ENCODE measurements at places on chromosomes 2 and 18.

DNA sequence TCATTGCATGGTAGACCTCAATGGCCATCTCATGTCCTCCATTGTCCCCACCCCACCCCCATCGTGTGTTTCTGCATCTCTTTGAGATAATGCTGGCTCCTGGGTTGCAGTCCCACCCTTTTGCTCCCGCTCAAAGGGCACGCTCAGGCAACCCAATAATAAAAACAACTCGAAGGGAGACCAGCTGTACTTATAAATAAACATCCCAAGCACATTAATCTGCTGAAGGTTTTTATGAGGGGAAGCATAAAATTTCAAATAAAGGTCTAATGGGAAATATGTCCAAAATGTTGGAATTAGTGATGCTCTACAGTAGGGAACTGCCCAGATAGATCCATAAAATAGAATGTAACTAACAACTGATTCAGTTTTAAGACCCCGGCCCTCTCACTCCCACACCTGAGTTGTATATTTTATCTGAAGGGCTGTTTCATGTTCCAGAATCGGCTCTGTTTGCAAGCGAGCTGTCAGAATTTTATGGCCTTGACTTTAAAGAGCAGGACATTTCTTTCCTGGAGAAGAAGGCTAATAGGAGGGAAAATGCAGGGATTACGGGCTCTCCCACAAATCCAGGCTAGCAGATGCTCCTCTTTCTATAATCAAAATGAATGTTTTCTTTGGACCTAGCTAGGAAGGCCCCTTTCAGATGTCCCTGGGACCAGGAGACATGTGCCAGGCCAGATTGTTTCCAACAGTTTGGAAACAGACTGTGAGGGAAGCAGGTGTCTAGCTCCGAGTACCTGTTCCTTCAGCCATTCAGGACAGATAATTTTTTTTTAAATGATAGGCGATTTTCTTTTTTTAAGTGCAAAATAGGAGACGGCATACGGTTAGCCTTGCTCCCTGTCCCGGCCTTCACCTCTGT, 103.7 kb downstream of the APOB start:
- no peak for DNase-seq

- DNase-seq = no peak
Observed at GRCh38 chr2:118922254-118922653, 19.7 kb upstream of the MARCO start.

DNA sequence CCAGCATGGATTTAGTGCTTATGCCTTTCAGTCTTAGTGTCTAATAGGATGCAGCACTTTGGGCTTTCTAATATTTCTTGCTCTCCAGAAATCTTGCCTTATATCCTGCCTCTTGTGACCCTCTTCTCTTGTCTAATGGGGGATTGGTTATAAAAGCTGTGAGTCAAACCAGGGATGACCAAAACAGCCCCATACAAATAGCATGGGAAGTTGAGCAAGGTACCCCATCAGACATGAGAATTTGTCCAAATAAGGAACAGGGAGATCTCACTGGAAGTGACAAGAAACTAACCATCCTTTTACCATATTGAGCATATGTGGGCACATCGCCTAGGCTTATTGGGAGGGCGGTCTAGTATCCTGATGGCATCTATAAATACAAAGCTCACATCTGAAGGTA, 78.8 kb upstream of the BZW1 start:
- no peak for DNase-seq

DNA sequence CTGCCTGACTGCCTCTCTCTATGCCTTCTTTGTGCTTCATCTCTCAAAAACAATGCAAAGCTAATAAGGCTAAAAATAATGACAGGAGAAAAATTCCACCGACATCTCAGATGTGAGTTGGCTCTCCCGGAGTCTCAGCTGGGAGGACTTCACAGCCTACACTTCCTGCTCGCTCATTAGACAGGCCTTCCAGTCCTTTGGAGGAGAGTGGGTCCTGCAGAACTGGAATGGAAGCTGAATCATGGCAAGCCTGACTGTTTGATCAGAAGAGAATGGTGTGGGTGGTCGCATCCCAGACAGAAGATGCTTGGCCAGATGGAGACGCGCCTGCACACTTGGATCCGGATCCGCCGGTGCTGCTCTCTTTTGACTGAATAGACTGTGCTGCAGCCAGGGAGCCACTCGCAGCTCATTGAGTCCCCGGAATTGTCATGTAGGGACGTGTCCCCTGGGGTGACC, 49.7 kb downstream of the TRIB2 start:
- DNase-seq = no peak

DNA sequence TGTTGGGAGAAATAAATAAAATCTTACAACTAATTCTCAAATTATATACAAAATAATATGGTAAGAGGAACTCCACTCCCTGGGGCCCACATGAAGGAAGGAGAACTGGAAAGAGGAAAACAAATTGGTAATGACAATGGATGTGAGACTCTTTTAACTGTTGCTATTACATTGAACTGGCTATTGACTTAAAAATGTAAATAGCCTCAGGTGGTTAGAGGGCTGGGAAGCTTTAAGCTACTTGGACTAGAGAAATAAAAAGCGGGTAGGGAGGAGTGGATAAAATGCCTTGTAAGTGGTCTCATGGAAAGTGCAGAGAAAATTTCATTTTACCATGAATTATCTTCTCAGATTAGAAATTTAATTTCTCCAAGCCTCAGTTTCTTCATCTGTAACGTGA, 64.1 kb downstream of the KCNJ3 start:
- no peak for DNase-seq

GRCh38 chr2:236321415-236321814, 57.2 kb upstream of the ASB18 start:
- no peak for DNase-seq

DNA sequence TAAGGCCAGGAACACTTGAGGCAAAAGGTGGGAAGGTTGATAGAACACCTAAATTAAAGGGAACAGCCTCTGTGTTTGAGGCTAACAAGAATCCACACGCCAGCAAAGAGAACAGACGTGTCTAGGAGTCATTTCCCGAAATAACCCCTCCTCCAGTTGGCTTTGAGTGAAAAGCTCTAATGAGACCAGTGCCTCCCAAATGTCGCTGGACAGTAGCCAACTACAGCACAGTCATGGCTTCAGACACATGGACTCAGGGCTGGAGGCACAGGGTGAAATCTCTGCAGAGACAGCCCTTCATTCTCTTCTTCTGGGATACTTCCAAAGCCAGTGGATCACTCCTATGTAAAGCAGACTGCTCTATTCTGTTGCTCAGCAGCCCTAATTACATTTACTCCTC, 49.6 kb downstream of the SOWAHC start:
- peak; percentile 11 for DNase-seq

- no peak for DNase-seq
Observed at GRCh38 chr2:12031866-12032265, 285.4 kb downstream of the LPIN1 start.

DNA sequence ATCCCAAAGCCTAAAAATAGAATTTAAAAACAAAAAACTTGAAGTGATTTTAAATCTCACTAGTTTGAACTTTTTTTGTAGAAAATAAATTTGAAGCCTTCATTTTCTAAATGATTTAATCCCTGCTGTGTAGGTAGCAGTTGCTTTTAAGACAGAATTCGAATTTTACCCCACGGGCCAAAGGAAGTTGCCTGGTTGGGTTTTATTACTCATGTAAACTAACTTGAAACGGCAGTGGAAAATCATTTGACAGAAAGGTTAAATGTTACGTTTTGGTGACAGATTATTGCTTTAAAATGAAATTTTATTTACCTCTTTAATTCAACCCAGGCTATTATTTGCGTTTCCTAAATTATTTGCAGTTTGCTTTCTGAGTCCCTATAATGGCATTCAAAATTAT, 2.0 kb downstream of the MAPRE2 start:
- no peak for DNase-seq

- no peak for DNase-seq
Observed at GRCh38 chr18:77119101-77119850, 13.3 kb downstream of the MBP start.

DNA sequence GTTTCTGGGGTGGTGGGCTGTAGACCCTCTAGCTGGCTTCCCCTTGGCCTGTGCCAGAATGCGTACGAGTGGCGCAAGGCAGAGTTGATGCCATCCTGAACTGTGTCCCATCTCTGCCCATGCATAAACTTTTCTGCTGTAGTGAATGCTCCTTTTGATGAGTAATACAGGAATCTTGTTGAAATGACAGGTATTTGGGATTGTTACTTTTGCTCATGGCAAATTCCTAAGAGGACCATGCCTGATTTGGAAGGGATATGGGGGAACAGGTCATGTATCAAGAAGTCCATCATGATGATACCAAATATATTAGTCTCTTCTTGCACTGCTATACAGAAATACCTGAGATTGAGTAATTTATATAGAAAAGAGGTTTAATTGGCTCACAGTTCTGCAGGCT, 648.0 kb downstream of the SLC4A3 start:
- no peak for DNase-seq

DNA sequence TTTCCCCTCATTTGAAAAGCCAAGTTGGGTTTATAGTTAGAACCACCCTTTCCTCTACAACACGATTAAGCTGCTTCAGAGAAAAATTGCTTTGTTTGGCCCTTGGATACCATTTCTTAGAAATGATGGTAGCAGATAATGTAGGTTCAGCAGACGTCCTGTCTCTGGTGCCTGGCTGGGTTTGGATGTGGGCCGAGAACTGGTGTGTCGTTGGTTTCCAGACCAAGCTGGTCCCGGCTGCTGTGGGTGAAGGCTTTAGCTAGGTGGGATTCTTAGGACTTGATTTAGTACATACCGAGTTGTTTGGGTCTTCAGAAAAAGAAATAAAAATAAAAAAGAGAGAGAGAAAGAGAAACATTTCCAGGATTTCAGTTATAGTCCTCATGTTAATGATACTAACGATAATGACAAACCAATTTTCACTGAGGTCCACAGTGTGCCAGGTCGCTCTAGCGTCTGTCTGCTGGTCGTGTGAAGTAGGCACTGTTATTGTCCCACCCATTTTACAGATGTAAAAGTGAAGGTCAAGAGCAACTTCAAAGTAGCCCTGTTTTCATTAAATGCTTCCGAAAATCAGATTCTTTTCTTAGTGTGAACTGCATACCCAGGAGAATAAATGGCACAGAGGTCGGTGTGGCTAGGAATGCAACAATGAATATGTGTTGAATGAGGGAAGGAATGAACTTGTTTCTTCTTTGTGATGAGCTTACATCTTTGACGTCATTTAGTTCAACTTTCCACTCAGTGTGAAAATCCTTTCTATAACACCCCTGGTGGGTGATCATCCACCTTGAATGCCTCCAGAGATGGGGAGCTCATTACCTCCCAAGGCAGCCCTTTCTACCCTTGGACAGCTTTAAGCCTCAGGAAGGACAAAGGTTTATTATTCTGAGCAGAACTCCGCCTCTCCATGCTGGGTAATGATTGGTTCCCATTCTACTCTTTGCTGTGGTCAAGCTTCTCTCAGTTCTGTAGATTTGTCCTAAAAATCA, 115.9 kb downstream of the INHBB start:
- DNase-seq = no peak

DNA sequence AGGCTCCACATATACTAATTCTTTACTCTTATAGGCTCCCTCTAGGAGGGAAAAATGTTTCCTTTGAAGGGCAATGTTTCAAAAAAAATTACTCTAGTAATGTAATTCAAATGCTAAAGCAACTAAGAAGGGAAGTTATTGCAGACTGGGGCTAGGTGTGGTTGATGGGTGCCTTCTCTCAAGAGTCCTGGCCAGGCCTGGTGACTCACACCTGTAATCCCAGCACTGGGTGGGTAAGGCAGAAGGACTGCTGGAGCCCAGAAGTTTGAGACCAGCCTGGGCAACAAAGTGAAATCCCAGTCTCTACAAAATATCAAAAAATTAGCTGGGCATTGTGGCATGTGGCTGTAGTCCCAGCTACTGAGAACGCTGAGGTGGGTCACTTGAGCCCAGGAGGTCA, 31.2 kb upstream of the CDKL4 start:
- DNase-seq = no peak

- no peak for DNase-seq
Observed at GRCh38 chr2:152813351-152813750, 94.9 kb downstream of the ARL6IP6 start.

- DNase-seq = no peak
Observed at GRCh38 chr2:232260075-232260474, 118.5 kb upstream of the ALPP start.

DNA sequence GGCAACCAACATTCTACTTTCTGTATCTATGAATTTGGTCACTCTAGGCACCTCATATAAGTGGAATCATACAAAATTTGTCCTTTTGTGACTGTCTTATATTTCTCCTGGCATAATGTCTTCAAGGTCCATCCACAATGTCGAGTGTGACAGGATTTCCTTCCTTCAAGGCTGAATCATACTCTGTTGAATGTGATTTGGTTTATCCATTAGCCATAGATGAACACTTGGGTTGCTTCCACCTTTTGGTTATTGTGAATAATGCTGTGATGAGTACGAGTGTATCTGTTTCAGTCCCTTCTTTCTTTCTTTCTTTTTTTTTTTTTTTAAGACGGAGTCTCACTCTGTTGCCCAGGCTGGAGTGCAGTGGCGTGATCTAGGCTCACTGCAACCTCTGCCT, 311.3 kb downstream of the TGIF1 start:
- DNase-seq = no peak

DNA sequence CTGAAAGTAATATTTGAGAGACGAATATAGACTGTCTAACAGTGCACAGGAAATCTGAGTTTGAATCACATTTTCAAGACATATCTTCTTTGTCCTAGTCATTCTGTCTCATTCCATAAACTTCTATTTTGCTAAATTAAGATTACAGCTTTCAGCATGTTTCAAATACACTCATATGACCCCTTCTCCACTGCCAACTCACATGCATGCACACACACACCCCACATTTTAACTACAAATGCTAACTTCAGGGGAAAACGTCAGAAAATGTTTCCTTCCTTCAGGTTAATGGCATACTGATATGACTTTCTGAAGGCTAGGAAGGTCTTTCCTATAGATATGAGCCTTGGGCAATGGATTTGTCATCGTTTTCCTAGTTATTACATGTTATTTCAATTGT, 373.7 kb downstream of the RBM43 start:
- no peak for DNase-seq

DNA sequence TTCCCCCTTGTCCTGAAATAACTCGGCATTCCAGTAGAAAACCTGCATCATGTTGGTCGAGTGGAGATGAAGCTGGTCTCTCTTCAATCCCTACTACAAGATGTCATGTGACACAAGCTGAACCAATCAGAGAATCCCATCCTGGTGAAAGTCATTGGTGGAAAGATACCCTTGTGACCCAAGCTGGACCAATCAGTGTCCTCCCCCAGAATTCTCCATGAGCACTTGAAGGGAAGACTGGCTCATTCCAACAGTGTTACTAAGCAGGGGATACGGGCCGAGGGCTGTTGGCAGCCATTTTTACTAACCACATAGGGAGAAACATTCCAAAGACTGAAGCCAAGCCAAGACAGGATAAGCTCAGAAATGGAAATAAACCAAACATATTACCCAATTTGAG, 298.3 kb downstream of the ICOS start:
- no peak for DNase-seq

All from RKO (cell line).